ENCODE measurements at places on chromosomes 16 and 17. TPM values are rescaled to one million over a fixed set of nuclear protein-coding genes. Genes with fewer than 3 reads are reported as not detected.

The BAIAP3 gene
- total RNA-seq: 2.0 TPM

The ZNF423 gene
- 0.72 TPM for total RNA-seq

The HSPB9 gene
- not detected for total RNA-seq

The SCNN1G gene
- total RNA-seq: 10.1 TPM

The TAF1C gene
- 18.3 TPM for total RNA-seq

The ZPBP2 gene
- not detected for total RNA-seq

The RNF222 gene
- 10.8 TPM for total RNA-seq

The CLDN7 gene
- total RNA-seq: 279 TPM

The FKBP10 gene
- 3.1 TPM for total RNA-seq

The TBC1D3K gene
- not detected for total RNA-seq

The MMP28 gene
- total RNA-seq: 14.5 TPM

The MED1 gene
- total RNA-seq: 18.7 TPM

The SMTNL2 gene
- total RNA-seq: 0.56 TPM

The DBNDD1 gene
- total RNA-seq: 13.9 TPM

DNA sequence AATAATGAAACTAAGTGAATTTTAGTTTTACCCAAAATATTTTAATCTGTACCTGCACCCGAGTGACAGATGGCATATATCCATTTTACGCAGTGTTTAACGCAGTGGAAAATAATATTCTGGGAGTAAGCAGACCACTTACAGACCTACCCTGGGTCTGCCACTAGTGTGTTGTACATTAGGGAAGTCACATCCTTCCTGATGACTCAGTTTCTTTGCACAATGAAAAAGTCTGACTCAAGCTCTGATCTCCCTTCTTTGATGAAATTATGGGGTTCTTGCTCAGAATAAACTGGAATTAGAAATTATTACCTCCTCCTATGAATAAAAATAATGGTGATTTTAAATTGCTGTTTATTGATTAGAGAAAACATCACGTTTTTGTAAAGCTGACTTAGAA is 123.2 kb upstream of the AXIN2 start:
- no peak for ATAC-seq

GRCh38 chr16:69373019-69373418 is 12.8 kb downstream of the TERF2 start:
- no peak for ATAC-seq

DNA sequence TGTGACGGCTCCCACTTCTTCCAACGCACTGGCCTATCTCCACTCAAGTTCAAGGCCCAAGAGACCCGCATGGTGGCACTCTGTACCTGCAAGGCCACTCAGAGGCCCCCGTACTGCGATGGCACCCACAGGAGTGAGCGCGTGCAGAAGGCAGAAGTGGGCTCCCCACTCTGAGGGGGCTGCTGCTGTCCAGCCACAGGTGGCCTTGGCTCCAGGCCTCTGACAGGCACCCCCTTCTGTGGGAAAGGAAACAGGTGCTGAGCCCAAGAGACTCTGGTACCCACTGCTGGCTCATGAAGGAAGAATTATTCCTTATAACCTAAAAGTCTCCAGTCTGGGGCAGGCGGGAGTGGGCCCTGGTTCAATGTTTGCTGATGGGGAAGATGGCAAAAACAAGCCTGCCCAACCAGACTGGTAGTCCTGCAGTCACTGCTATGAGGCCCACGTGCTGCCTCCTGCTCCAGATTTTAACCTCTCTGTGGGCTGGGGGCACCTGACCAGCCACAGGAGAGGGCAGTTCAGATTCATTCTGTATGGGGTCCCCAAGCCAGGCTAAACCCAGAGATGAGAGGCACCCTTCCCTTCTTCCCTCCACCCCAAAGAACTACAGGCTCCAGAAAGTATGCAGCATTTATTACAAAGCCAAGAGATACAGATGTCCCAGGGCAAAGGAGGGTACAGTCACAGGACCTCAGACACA is 3.3 kb downstream of the CISD3 start:
- ATAC-seq: no peak

GRCh38 chr17:42116705-42117396 is 4.3 kb downstream of the KAT2A start:
- peak; percentile 30 for ATAC-seq

DNA sequence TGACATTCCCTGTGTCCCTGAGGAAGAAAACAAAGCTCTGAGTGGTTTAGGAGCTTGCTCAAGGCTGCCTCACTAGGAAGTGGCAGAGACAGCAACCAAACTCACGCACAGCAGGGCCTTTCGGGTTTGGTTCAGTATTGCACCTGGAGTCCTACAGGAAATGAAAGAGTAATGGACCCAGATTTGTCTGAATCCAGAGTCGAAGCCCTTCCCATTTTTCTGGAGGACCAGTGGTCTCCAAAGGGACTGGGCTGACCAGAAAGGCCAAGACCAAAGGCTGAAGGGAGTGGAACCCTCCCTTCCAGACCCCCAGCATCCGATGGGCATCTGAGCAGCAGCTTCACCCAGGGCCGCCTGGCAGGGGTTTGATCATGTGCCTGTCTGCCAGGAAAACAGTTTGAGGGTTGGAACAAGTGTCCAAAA is 85.5 kb upstream of the RPL38 start:
- no peak for ATAC-seq

- peak; percentile 40 for ATAC-seq
Observed at GRCh38 chr16:79007614-79008013, 592.9 kb downstream of the MAF start.

GRCh38 chr16:25893332-25893731 is 201.6 kb downstream of the HS3ST4 start:
- ATAC-seq: no peak

DNA sequence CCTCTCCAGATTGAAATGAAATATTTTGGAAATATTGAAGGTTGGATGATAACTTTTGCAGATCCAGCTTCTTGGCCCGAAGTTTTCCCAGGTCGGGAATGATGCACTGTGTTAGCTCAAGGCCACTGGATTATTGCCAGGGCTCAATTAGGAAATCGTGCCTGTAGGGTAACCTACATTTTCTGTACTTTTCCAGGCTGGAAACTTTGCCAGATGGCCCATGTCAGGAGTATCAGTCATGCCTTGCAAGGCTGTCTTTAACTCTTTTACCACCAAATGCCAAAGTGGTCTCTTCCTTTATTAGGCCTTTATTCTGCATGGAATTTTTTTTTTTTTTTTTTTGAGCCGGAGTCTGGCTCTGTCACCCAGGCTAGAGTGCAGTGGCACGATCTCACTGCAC is 8.9 kb upstream of the SEC14L1 start:
- no peak for ATAC-seq

DNA sequence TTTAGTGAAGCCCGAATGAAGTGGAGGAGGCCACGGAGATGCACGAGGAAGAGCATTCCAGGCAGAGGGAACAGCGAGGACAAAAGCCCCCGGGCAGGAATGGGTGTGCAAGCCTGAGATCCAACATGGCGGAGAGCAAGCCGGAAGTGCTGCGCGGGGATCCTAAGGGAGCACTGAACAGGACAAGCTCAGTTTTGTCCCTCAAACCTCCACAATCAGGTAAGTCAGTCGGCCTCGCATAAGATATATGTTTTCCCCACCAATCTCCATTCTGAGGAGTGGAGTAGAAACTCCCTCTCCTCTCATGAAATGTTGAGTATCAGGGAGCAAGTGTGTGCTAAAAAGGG is 32.9 kb upstream of the USP22 start:
- ATAC-seq: no peak

GRCh38 chr17:68734931-68735330 is 133.8 kb upstream of the FAM20A start:
- ATAC-seq: no peak

GRCh38 chr17:64154717-64155116 is 24.8 kb upstream of the ERN1 start:
- no peak for ATAC-seq

DNA sequence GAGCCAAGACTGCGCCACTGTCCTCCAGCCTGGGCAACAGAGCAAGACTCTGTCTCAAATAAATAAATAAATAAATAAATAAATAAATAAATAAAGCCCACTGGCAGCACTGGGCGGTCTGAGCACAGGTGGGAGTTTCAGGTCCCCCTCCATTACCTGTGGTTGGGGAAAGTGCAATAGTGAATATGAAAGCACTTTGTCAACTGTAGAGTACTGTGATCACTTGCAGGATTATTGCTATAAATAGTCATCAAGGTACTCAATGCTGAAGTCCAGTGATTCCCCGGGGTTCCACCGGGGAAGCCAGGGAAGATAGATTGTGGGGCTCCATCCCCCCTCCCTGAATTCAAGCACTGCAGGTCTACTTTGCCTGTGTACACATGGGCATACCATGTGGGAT is 42.7 kb upstream of the CPNE2 start:
- no peak for ATAC-seq

DNA sequence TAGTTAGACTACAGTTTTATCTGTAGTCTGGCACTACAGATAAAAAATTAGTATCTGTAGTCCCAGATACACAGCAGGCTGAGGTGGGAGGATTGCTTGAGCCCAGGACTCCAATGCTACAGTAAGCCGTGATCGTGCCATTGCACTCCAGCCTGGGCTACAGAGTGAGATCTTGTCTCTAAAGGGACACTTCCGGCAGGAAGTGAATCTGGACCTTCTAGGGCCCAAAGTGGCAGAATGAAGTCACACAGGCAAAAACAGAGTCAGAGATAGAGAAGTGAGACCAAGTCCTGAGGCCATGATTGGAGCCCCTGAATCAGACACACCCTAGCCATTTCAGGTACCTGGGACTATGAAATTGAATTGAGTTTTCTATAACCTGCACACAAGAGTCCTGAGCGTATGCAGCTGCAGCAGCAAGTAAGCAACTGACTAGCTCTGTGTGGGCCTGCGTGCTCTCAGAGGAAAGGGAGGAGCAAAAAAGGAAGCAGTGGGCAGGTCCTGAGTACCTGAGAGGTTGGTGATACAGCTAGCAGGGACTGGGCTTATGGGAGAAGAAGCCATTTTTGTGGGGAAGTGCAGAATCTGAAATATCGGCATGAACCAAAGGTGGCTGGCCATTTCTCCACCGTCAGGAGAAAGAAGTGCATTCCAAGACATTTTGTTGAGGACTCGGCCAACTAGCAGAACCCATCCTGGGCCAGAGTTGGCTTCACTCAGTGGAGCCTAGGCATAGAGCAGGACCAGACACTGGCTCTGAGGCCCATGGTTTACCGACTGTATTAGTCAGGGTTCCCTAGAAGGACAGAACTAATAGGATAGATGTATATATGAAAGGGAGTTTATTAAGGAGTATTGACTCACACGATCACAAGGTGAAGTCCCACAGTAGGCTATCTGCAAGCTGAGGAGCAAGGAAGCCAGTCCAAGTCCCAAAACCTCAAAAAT is 27.2 kb upstream of the BRD7 start:
- ATAC-seq: peak; percentile 62
